ENCODE measurements at places on chromosomes 1 and 21. TPM values are rescaled to one million over a fixed set of nuclear protein-coding genes. Genes with fewer than 3 reads are reported as not detected.

TMCC2 gene
- total RNA-seq, result 1.1 TPM

HCN3 gene
- 2.3 TPM for total RNA-seq

TRPM2 gene
- total RNA-seq, result 7.9 TPM

NBPF26 gene
- 37.6 TPM for total RNA-seq

CTTNBP2NL gene
- 25.9 TPM for total RNA-seq

SLC39A1 gene
- 102 TPM for total RNA-seq

NAXE gene
- 90.5 TPM for total RNA-seq

CMPK1 gene
- 177 TPM for total RNA-seq

S100A3 gene
- 2.2 TPM for total RNA-seq

LRRC40 gene
- total RNA-seq, result 13.9 TPM

S100A14 gene
- total RNA-seq, result 70.1 TPM

CNR2 gene
- total RNA-seq, result under 0.01 TPM

BEST4 gene
- not detected for total RNA-seq

TEX50 gene
- not detected for total RNA-seq

AQP10 gene
- 0.44 TPM for total RNA-seq

TNFRSF14 gene
- total RNA-seq, result 67.8 TPM

IFI44 gene
- 20.0 TPM for total RNA-seq

CDC42BPA gene
- 39.8 TPM for total RNA-seq

LCE1C gene
- not detected for total RNA-seq

TFF1 gene
- 0.98 TPM for total RNA-seq

CNTN2 gene
- total RNA-seq, result not detected

HPDL gene
- total RNA-seq, result 0.44 TPM

PTP4A2 gene
- total RNA-seq, result 252 TPM

RNF2 gene
- 17.1 TPM for total RNA-seq

UBIAD1 gene
- 13.4 TPM for total RNA-seq

SLC45A3 gene
- total RNA-seq, result 1.6 TPM

UTS2 gene
- 1.6 TPM for total RNA-seq

MYOG gene
- not detected for total RNA-seq

GRIK1 gene
- not detected for total RNA-seq

SPRR2F gene
- not detected for total RNA-seq

PYHIN1 gene
- total RNA-seq, result 2.5 TPM

FCRL6 gene
- total RNA-seq, result 2.8 TPM

GCSAML gene
- total RNA-seq, result 0.15 TPM

RRP1 gene
- 22.9 TPM for total RNA-seq

PGLYRP3 gene
- not detected for total RNA-seq

CAMK1G gene
- 1.8 TPM for total RNA-seq

S100B gene
- total RNA-seq, result 61.3 TPM

KIF17 gene
- total RNA-seq, result 2.0 TPM

BTBD8 gene
- 12.6 TPM for total RNA-seq

NRAS gene
- total RNA-seq, result 25.6 TPM

PTPRU gene
- 32.5 TPM for total RNA-seq

C8A gene
- not detected for total RNA-seq

ITLN1 gene
- total RNA-seq, result 938 TPM

PRKAA2 gene
- total RNA-seq, result 11.8 TPM

LDLRAD1 gene
- not detected for total RNA-seq

PLA2G4A gene
- total RNA-seq, result 13.3 TPM

ROR1 gene
- 7.7 TPM for total RNA-seq

ENSA gene
- total RNA-seq, result 187 TPM

HSD11B1 gene
- total RNA-seq, result 90.1 TPM

RWDD3 gene
- 9.2 TPM for total RNA-seq

GBP6 gene
- not detected for total RNA-seq

B3GALNT2 gene
- 21.4 TPM for total RNA-seq

CFAP57 gene
- 0.16 TPM for total RNA-seq

CHIA gene
- total RNA-seq, result not detected

S100A5 gene
- total RNA-seq, result not detected

All from breast epithelium (tissue), 4 donors.